ENCODE measurements at places on chromosomes 12 and 14. TPM values are rescaled to one million over a fixed set of nuclear protein-coding genes. Genes with fewer than 3 reads are reported as not detected.

DNA sequence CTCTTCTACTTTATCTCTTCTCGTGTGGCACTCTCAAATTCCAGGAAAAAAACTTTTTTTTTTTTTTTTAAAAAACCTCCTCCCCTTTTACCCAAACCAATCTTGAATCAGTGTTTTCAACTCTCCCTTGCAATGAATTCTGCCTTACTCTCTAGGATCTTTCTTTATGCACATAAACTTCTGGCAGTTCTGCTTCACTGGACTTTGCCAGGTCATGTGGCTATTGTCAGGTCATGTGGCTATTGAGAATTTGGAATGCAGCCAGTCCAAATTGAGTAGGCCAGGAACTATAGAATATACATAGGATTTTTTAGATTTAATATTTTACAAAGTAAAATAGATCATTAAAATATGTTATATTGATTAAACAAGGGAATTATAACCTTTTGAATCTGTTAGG, 218.2 kb downstream of the TMTC3 start:
- DNase-seq, result no peak

GRCh38 chr12:89824822-89825221, 116.2 kb upstream of the ATP2B1 start:
- DNase-seq, result no peak

- no peak for DNase-seq
Observed at GRCh38 chr14:53947094-53947445, 9.6 kb downstream of the BMP4 start.

GRCh38 chr12:29066011-29066588, 83.0 kb upstream of the FAR2 start:
- DNase-seq, result no peak

GRCh38 chr14:77007975-77008421, 20.5 kb downstream of the IRF2BPL start:
- DNase-seq, result no peak

DNA sequence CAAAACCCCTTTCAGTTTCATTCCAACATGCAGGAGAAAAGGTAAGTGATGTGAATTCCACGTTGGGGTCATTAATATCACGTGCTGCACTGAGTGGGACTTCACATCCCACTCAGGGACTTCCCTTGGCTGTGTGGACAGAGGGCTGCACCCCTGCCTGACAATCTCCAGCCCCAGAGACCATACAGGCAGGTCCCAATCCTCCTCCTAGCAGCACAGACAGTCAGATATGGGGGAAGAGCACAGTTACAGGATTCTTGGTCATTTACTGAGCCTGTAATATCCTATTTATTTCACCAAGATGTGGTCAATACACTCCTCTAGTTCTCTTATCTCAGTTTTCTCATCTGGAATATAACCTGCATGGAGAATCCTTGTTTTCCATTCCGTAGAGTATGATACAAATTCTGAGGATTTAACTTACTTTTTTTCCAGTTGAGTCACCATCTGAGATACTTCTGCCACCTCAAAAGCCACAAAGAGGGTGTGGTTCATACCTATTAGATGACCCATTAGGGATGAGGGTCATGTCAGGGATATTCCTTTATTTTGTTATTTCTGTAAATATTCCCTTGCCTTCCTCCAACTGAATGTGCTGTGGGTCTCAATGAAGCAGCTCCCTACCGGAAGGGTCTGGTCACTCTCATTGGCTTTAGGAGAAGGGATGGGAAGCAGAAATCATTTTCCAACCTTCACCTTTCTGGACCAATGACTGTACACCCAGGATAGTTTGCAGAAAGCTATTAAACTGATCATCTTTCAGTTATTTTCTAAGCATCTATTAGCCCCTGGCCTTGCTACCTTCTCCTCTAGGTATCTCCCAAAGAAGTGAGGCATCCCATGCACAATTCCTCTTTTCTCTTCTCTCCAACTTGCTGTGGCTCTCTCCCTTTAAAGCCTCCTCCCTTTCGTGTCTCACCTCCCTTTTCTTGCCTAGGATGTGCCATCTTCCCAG, 43.0 kb upstream of the NTF3 start:
- DNase-seq, result no peak

- DNase-seq, result no peak
Observed at GRCh38 chr14:73731111-73731510, 16.9 kb upstream of the PNMA1 start.

The C14orf132 gene
- 11.9 TPM for total RNA-seq

The TAS2R43 gene
- total RNA-seq, result 0.53 TPM

DNA sequence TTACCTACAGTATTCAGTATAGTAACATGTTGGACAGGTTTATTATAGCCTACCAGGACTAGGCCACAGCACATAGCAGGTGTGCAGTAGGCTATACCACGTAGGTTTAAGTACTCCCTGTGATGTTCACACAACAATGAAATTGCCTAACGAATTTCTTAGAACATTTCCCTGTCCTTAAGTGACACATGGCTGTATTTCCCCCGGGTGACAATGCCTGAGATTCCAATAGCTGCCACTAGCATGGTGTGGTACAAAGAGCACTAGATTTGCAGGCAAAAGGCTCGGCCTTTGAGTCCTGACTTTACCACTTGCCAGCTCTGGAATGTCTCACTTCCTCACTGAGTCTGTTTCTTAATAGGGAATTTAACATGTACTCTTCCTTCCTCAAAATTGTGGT, 19.7 kb downstream of the PTPN21 start:
- DNase-seq, result no peak

DNA sequence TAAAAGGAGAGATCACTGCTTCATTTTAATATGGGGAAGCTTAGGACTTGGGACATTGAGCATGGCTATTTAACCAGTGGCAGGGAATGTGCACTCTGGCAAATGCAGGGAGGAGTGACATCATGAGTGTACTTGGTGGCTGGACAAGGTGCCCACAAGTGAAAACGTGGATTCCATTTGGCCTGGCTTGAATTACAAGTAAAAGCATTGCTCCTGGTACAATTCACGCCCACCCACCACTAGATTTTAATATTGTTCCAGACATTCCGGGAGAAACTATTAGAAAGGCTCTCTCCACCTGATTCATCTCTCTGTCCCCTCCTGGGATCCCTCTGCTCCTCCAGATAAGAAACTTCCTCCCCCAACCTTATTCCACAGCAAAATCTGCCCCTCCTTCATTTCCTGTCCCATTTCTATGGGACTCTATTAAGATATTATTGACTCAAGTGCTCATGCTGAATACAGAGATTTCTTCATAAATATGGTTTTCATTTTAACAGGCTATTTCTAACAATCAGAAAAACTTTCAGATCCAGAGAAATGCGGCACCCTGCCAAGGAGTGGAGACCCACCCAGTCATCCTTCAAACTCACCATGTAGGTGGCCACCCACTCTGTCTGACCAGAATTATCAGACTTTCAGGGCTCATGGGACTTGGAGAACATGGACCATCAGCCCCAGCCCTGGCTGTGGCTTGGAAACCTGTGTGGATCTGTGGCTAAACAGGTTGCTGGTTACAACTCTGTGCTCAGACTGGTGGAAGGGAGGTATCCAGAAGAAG, 43.2 kb downstream of the SSPN start:
- DNase-seq, result no peak

DNA sequence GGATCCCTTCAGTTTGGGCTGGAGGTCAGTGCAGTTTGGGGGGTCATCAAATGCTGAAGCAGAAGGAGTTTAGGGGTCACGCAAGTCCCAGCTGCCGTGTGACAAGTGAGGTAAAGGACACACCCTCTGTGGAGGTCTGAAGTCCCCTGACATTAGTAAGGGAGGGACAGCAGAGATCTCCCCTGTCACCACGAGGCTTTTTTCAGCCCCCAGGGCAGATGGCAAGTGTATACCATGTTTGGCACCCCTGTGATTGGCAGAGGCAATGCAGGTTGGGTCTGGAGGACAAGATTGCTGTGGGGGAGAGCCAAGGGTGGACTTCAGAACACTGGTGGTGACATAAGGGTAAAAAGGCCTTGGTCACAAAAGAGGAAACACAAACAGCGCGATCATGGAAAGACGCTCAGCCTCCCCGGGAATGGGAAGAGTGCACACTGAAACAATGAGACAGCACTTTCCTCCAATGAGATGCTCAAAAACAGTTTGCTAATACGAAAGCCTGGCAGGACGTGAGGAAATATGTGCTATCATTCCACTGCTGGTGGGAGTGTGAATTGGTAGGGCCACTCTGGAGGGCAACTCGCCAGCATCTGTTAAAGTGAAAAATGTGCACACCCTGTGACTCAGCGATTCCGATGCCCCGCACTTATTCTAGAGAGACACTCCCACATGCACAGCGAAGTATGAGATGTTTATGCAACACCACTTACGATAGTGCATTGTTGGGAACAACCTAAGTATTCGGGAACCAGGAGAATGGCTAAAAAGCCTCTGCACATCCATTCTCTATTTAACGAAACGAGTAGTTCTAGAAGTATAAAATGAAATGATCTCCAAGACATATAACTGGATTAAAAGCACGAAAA, 14.4 kb upstream of the CD27 start:
- DNase-seq, result peak; percentile 100
